ENCODE measurements at places on chromosomes 3 and 15.

- no peaks in the 10 kb centered on the region for H3K36me3 ChIP-seq
- no peak for DNase-seq
- peaks cover 4% of the 10 kb centered on the region for H3K27me3 ChIP-seq
- no peak overlapping the region for H3K4me3 ChIP-seq
Observed at GRCh38 chr3:109702252-109702651, 364.9 kb upstream of the DPPA4 start.

- no peaks in the 10 kb centered on the region for H3K27me3 ChIP-seq
- no peak overlapping the region for H3K27ac ChIP-seq
- no peak for DNase-seq
- no peaks in the 10 kb centered on the region for H3K36me3 ChIP-seq
- no peak overlapping the region for H3K4me3 ChIP-seq
Observed at GRCh38 chr3:60536420-60536819, 714.8 kb downstream of the FHIT start.

- no peak overlapping the region for H3K27ac ChIP-seq
- no peak overlapping the region for H3K4me3 ChIP-seq
- H3K4me1 ChIP-seq = peaks cover 11% of the 10 kb centered on the region
- no peaks in the 10 kb centered on the region for H3K27me3 ChIP-seq
Observed at GRCh38 chr15:99476413-99477222, 89.2 kb upstream of the MEF2A start.

DNA sequence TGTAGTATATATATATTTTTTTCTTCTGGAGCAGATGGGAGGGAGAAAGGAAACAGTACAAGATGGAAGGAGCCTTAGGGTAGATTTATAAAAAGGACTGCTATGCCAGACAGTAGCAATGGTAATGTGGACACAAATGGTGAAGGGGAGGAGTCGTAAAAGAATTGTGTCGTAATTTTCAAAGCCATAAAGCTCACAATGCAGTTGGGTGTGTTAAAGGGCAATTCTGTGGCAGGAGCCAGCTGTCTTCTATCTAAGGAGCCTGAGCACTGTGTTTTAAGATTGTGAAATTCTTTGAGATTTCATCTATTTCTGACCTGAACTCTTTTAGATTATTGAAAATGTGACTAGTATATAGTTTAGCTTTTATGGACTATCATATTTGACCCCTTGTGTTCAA lies 58.9 kb downstream of the CNOT10 start:
- H3K27ac ChIP-seq = no peak overlapping the region
- H3K4me3 ChIP-seq = no peak overlapping the region
- peaks cover 19% of the 10 kb centered on the region for H3K36me3 ChIP-seq
- no peak for DNase-seq

DNA sequence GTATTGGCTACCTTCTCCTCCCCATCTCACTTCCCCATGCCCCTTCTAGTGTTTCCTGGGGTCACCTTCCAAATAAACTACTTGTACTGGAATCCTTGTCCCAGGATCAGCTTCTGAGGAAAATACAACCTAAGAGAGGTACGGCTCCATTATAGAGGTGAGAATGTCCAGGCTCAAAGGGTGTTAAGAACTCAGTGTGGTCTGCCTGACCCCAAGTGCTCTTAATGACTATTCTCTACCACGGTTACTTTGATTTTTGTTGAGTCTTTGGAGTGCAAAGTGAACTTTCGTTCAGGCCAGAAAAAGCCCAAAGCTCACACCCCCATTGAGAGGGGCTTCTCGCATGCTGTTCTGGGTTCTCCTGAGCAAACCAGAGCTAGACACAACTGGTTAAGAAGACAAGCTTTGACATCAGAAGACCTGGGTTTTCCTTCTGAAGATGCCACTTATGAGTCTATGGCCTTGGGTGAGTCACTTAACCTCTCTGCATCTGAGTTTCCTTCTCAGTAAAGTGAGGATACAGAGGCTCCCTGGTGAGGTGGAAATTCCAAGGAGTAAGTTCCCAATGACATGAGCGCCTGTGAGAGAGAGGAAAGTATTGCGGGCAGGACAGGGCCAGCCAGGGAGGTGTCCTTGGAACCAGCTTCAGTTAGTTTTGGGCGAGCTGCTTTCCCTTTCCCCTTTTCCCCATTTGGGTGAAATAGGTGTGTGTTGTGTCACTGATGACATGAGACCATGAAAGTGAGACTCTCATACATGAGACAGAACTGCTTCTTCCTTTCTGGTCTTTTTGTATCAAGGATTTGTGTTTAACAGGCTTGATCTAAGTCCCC lies 475.0 kb upstream of the PROK2 start:
- no peak overlapping the region for H3K4me3 ChIP-seq
- no peaks in the 10 kb centered on the region for H3K36me3 ChIP-seq
- no peak overlapping the region for H3K27ac ChIP-seq
- H3K4me1 ChIP-seq = peaks cover 10% of the 10 kb centered on the region
- peaks cover 2% of the 10 kb centered on the region for H3K27me3 ChIP-seq

DNA sequence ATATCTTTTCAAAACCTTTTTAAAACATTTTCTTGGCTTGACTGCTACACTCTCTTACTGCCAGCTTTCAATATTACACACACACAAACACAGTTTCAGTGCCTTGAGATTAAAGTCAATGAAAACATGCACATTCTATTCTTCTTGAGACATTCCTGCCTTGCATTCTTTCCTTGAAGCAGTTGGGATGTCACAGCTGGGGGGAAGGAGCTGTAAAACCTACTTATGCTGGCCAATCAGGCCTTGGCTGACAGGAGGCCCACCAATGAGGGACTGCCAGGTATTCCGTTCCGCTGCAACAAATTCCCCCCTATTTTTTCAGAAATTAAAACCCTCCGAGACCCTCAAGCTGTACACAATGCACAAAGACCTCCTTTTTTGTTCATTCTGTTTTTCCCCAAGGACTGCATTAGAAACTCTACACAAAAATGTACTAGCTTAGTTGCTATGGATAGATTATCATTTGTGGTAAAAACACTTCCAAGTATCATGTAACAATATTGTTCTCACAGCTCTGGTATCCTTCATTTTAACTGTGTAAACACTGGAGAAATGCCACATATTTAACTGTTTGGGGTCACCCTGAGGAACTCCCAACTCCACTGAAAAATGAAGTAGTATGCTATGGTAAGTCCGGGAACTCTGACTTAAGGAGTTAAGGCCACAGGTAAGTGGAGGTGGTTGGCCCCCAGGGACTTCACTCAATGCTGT lies 18.5 kb downstream of the FSTL1 start:
- H3K4me1 ChIP-seq = no peaks in the 10 kb centered on the region
- H3K27ac ChIP-seq = no peak overlapping the region
- DNase-seq = no peak

DNA sequence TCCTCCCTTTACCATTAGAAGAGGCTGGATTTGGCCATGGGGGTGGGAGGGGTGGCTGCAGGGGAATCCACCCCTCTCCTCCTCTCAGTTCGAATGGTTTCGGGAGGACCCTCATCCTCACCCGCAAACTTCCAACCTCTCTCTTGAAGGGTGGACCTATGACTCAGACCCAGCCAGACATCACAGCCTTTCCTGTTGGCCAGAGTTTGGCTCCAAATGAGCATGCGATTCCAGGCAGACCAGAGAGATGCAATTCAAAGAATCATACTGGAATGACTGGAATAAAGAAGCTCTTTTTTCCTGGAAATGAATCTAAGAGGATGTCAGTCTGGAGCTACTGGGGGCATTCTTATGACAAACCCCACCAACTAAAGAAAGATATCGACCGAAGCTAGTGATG lies 516.7 kb upstream of the MDFIC2 start:
- peaks cover 8% of the 10 kb centered on the region for H3K27me3 ChIP-seq
- no peaks in the 10 kb centered on the region for H3K4me1 ChIP-seq
- H3K4me3 ChIP-seq = no peak overlapping the region
- no peak for DNase-seq
- H3K27ac ChIP-seq = no peak overlapping the region
- no peaks in the 10 kb centered on the region for H3K36me3 ChIP-seq

GRCh38 chr3:132220986-132221385 lies 96.2 kb upstream of the ACP3 start:
- no peak overlapping the region for H3K4me3 ChIP-seq
- H3K27me3 ChIP-seq = peaks cover 2% of the 10 kb centered on the region
- no peaks in the 10 kb centered on the region for H3K36me3 ChIP-seq
- DNase-seq = no peak
- no peaks in the 10 kb centered on the region for H3K4me1 ChIP-seq

GRCh38 chr15:45234562-45235235 lies 17.3 kb upstream of the SLC28A2 start:
- H3K4me1 ChIP-seq = no peaks in the 10 kb centered on the region
- H3K4me3 ChIP-seq = no peak overlapping the region
- no peak for DNase-seq
- no peak overlapping the region for H3K27ac ChIP-seq

GRCh38 chr3:98730886-98731537 lies 32.1 kb upstream of the ST3GAL6 start:
- peaks cover 61% of the 10 kb centered on the region for H3K27me3 ChIP-seq
- DNase-seq = no peak
- no peak overlapping the region for H3K27ac ChIP-seq
- no peak overlapping the region for H3K4me3 ChIP-seq
- H3K36me3 ChIP-seq = no peaks in the 10 kb centered on the region

DNA sequence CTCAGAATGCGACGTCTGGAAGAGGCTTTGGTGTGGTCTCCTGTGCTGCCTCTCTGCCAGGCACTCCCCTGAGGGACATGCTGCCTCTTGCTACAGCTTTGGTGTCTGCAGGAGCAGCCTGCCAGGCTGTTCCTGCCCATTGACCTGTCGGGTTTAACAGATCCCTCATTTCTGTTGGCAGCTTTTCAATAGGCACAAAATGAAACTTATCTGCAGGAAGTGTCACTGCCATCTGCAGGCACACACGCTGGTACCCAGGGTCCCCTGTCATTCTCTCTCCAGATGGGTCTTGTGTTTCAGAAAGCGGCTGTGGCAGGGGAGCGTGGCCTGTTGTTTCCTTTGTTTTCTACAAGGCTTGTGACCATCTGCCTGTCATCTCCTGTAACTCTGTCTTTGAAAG lies 328.3 kb upstream of the CHRM5 start:
- peaks cover 9% of the 10 kb centered on the region for H3K27me3 ChIP-seq
- H3K4me1 ChIP-seq = no peaks in the 10 kb centered on the region
- no peak overlapping the region for H3K4me3 ChIP-seq
- no peak for DNase-seq
- H3K27ac ChIP-seq = no peak overlapping the region

GRCh38 chr3:32488474-32489008 lies 14.1 kb downstream of the CMTM6 start:
- H3K27me3 ChIP-seq = no peaks in the 10 kb centered on the region
- H3K4me3 ChIP-seq = no peak overlapping the region
- H3K36me3 ChIP-seq = peaks cover 37% of the 10 kb centered on the region
- H3K27ac ChIP-seq = no peak overlapping the region

GRCh38 chr15:39358441-39359041 lies 222.3 kb upstream of the THBS1 start:
- no peak overlapping the region for H3K4me3 ChIP-seq
- H3K27ac ChIP-seq = no peak overlapping the region
- H3K4me1 ChIP-seq = no peaks in the 10 kb centered on the region
- H3K36me3 ChIP-seq = no peaks in the 10 kb centered on the region
- peaks cover 10% of the 10 kb centered on the region for H3K27me3 ChIP-seq

- H3K27me3 ChIP-seq = peaks cover 64% of the 10 kb centered on the region
- no peak overlapping the region for H3K27ac ChIP-seq
- H3K4me3 ChIP-seq = no peak overlapping the region
- H3K4me1 ChIP-seq = peaks cover 11% of the 10 kb centered on the region
Observed at GRCh38 chr3:72891053-72891855, 3.4 kb downstream of the GXYLT2 start.

- peak within 1 kb of the TSS; percentile 86 for H3K27ac ChIP-seq
- H3K27me3 ChIP-seq = no peaks in the 10 kb centered on the region
- H3K4me1 ChIP-seq = peaks cover 25% of the 10 kb centered on the region
- H3K4me3 ChIP-seq = peak within 1 kb of the TSS; percentile 62
Observed at GRCh38 chr15:90883976-90884718, at the start of gene FES. Gene FES, plus strand, starts transcription at chr15:90884504. Its CDS starts 542 bp downstream, at chr15:90885046.

GRCh38 chr15:95346721-95347475 lies 983.6 kb upstream of the NR2F2 start:
- no peak overlapping the region for H3K27ac ChIP-seq
- H3K4me1 ChIP-seq = no peaks in the 10 kb centered on the region
- H3K4me3 ChIP-seq = no peak overlapping the region
- no peak for DNase-seq
- H3K36me3 ChIP-seq = no peaks in the 10 kb centered on the region

DNA sequence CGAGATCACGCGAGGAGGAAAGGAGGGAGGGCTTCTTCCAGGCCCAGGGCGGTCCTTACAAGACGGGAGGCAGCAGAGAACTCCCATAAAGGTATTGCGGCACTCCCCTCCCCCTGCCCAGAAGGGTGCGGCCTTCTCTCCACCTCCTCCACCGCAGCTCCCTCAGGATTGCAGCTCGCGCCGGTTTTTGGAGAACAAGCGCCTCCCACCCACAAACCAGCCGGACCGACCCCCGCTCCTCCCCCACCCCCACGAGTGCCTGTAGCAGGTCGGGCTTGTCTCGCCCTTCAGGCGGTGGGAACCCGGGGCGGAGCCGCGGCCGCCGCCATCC lies 1.1 kb upstream of the SETD5 start:
- H3K4me1 ChIP-seq = peaks cover 47% of the 10 kb centered on the region
- H3K27me3 ChIP-seq = no peaks in the 10 kb centered on the region
- peak overlapping the region; percentile 96 for H3K27ac ChIP-seq
- peak overlapping the region; percentile 95 for H3K4me3 ChIP-seq
- peaks cover 57% of the 10 kb centered on the region for H3K36me3 ChIP-seq

- H3K4me1 ChIP-seq = no peaks in the 10 kb centered on the region
- H3K36me3 ChIP-seq = peaks cover 3% of the 10 kb centered on the region
- H3K27me3 ChIP-seq = no peaks in the 10 kb centered on the region
Observed at GRCh38 chr3:50125541-50126286, 29.4 kb upstream of the SEMA3F start.

- H3K27me3 ChIP-seq = peaks cover 18% of the 10 kb centered on the region
- H3K36me3 ChIP-seq = no peaks in the 10 kb centered on the region
- no peak overlapping the region for H3K27ac ChIP-seq
- H3K4me1 ChIP-seq = no peaks in the 10 kb centered on the region
Observed at GRCh38 chr3:71944482-71945065, 159.6 kb upstream of the PROK2 start.

DNA sequence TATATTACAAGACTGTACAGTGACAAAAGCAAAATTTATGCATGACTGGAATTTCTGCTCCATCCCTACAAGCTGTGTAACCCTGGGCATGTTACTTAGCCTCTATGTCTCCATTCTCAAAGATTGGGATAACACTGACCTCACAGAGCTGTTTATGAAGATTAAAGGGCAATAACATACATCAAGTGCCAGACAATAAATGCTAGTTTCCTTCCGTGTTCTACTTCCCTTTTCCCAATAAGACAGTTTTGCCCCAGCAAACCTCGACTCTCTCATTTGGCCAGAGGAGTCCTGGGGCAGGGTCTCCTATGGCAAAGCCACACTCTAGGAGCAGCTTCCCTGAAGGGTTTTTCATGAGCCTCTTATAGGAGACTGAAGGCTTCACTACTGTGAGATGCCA lies 7.5 kb downstream of the HEXA start:
- no peak for DNase-seq
- H3K27me3 ChIP-seq = no peaks in the 10 kb centered on the region
- H3K36me3 ChIP-seq = peaks cover 12% of the 10 kb centered on the region
- no peak overlapping the region for H3K27ac ChIP-seq

DNA sequence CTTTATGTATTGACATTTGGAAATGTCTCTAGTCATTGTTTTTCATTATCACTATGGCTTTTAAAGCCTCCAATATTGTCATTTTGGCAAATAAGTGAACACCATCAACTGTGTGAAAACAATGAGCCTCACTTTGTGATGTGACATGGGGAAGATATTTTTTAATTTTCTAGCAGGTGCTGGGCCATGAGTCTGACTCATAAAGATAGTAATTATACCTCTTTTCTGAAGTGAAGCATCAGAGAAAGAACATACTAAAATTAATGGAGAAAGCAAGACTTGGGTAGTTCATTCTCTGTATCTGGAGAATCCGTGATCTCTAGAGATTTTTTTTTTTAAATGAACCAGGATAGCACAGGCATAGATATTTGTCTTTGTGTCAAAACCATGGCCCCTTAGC lies 100.8 kb downstream of the CCNL1 start:
- peaks cover 20% of the 10 kb centered on the region for H3K4me1 ChIP-seq
- peaks cover 3% of the 10 kb centered on the region for H3K27me3 ChIP-seq
- H3K4me3 ChIP-seq = no peak overlapping the region
- H3K36me3 ChIP-seq = peaks cover 1% of the 10 kb centered on the region
- DNase-seq = no peak
